Activated gamma-delta T cell treated with anti-CD3 and anti-CD28 coated beads, Interleukin-2, amount 50 U/mL, for 16 hours (primary cell): ENCODE measurements at places on chromosomes 2 and 18.

- DNase-seq = no peak
These were observed 94.5 kb upstream of the UPP2 start for GRCh38 chr2:158006961-158007719.

GRCh38 chr2:142914507-142915313 lies 37.2 kb downstream of the KYNU start:
- no peak for DNase-seq

DNA sequence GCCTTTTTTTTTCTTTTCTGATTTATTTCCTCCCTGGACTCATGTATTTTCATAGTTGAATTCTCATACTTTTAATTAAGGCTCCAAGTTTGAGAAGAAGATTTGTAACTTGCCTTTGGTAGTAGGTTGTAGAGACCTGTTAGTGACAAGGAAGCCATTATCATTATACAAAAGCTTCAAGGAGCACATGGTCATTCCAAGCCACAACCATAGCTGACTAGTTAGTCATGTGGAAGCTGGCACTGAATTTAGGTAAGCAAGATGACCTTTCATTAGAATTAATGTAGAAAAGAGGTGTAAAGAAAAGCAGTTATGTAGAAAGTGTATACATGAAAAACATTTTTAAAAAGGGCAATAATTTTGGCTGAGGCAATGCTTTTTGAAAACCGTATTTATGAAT lies 89.7 kb downstream of the LRP1B start:
- DNase-seq = no peak

- no peak for DNase-seq
These were observed 2.2 kb upstream of the TMBIM1 start for GRCh38 chr2:218294430-218295022.

- no peak for DNase-seq
These were observed 62.8 kb downstream of the PRELID3A start for GRCh38 chr18:12470382-12471075.

- no peak for DNase-seq
These were observed 295.3 kb upstream of the COL3A1 start for GRCh38 chr2:188678882-188679281.

DNA sequence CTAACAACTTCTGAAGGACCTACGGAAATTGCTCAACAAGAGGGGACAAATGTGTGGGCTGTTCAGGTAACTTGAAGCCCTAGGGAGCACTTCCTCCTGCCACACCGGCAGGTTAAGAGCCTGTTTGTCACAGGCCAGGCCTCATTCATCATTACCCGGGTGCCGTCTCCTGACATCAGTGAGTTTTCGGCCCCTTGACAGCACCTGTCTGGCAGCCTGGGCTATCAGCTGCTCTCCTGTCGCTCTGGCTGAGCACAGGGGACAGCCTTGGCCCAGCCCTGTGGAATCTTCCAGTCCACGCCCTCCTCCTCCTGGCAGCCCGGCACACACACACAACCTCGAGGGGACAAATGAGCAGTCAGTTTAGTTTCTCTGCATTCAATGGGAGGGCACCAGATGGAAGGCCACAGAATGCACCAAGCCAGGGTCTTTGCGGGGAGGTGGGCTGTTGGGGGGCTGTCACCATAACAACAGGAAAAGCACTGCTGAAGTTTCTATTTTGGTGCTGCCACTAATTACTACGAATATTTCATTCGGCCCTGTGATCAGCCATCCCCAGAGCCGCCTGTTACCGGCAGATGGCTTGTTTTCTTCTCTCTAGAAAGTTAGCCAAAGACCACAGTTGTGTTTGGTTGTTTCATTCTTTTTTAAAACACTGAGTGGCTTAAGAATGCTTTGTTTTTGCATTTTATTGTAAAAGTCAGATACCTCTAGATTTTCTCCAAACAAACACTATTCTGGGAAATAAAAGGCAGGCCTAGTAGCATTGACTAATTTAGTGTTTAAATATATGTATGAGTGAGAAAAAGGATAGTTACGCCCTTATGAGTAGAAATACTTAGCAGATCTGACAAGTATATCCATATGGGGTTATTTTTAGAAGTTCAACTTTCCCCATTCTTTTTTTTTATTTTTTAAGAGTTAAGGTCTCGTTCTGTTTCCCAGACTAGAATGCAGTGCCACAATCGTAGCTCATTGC lies 189.9 kb upstream of the NDUFV2 start:
- no peak for DNase-seq

DNA sequence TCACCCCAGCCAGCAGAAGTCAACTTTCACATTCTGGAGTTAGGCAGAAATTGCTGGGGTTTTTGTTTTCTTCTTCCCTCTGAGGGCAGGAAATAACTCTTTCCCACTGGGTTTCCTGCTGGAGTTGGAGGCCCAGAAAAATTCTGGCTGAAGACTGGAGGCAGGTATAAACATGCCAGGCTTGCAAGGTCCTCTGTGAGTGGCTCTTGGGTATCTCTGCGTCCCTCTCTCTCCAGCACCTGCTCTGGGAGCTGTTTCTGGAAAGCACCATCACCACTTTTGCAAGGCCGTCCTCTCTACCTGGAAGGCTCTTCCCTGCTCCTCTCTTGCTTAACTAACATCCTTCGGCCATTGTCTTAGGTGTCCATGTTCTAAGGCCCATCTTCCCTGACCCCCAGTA lies 91.0 kb downstream of the MCFD2 start:
- no peak for DNase-seq

GRCh38 chr2:170500770-170501169 lies 214.4 kb upstream of the SP5 start:
- DNase-seq = no peak

DNA sequence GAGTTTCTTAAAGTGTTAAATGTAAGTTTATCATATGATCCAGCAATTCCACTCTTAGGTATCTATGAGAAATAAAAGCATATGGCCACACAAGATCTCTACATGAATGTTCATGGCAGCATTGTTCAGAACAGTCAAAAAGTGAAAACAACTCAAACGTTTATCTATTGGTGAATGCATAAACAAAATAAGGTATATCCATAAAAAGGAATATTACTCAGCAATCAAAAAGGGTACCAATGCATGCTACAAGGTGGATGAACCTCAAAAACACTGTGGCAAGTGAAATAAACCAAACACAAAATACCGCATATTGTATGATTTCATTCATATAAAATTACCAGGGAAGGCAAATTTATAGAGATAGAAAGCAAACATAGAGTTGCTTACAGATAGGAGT lies 337.6 kb downstream of the PIK3C3 start:
- DNase-seq = no peak

DNA sequence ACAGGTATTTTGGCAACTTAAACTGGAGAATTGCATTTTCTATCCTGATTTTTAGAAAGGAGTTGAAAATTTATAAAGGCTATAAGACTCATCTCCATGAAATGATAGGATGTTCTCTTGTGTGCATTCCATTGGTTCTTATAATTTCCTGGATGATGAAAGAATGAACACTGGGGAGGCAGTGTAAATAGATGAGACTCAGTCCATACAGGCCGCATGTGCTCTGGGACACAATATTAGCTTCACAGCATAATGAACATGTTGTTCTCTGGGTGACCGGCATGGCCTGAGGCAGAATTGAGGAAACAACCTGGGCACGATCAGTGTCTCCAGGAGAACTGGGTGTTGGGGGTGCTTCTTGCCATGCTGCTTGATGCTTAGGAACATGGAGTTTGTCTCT lies 38.8 kb downstream of the AOX1 start:
- no peak for DNase-seq

- no peak for DNase-seq
These were observed 449.5 kb upstream of the HNRNPA3 start for GRCh38 chr2:176763130-176763529.

DNA sequence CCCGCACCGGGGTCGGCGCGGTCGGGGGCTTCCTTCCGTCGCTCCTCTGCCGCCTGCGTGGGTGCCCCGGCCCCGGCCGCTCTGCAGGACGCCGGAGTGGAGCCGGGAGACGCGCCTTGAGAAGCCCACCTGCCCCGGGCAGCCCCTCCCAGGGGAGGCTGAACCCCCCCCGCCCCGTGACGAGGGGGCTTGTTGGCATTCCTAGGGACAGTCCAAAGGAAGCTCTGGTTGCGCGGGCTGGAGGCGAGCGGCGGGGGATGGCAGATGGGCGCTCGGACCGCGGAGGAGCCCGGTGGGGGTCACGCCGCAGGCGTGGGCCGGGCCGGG lies 133.5 kb upstream of the MGAT5 start:
- no peak for DNase-seq

- DNase-seq = no peak
These were observed 150.8 kb downstream of the PXDN start for GRCh38 chr2:1593371-1594122.

GRCh38 chr2:120607506-120607905 lies 128.2 kb upstream of the GLI2 start:
- DNase-seq = no peak

DNA sequence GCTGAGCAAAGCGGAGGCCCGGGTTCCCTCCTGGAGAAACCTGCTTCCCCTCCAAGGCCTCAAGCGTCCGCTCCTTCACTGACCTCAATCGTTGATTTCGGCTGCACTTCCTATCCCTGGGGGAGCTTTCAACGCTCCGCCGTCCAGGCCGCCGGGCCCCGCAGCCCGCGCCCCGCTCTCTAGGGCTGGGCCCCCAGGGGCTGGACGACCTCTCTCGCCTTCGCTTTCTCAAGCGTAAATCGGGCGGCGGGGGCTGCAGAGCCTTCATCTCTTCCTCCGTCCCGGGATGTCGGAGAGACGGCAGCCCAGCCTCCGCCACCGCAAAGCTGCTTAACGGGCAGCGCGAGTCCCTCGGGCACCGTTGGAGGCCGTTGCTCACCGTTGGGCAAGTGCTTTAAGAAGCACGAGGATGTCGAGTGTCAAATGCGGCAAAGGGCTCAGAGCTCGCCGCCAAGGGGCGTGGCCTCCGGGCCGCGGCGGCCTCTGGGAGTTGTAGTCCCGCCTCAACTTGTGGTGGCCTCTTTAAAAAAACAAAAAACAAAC lies 8.5 kb downstream of the HES6 start:
- DNase-seq = peak; percentile 69

DNA sequence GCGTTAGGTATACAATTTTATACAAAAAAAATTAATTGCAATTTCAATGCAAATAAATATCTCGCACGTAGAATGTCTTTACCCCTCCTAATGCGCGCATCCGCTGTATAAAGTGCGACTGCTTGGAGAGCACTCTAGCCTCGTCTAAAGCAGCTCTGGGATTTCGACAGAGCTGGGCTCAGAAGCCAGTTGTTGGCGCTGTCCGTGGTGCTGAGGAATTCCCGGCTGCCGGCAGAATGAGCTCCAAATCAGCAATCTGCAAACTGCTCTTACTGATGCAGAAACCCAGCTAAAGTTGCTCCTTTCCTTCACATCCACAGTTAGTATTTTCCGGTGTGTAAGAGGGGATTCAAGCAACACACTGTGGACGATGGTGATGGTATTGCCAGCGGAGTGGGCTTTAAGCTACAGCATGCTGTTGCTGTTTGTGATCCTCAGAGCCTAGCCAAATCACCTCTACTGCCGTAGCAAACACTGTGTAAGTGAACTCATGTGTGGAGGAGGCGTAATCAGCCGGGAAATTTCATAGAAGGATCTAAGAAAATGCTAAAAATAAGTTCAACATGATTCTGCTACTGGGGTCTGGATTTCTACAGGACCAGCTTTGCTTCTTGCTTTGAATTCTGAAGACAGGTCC lies at the start of gene VWC2L:
Gene VWC2L, plus strand, starts transcription at position 137 of the 637 bp plus-strand sequence. CDS start 3,140 bp downstream, outside the sequence.
- no peak for DNase-seq

DNA sequence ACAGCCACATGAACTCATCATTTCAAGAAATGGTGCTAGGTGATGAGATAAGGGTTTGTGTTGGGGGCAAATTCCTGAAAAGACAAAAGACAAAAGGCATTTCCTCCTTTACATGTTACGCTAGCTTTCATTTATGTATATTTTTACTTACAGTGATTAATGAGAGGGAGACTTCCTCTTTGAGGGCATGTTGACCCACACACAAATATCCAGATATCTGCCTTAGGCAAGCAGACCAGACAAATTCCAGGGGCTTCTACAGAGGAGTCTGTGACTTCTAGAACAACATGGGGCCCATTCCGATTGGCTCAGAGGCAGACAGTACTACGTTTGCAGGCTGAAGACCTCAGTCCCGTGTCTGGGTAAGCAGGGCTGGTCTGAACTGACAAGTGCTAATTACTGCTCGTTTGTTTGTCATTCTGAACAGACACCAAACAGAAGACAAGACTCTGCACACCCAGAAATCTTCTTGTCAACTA lies 74.8 kb upstream of the ST6GAL2 start:
- DNase-seq = no peak

GRCh38 chr2:136783856-136784255 lies 18.5 kb downstream of the THSD7B start:
- DNase-seq = no peak

DNA sequence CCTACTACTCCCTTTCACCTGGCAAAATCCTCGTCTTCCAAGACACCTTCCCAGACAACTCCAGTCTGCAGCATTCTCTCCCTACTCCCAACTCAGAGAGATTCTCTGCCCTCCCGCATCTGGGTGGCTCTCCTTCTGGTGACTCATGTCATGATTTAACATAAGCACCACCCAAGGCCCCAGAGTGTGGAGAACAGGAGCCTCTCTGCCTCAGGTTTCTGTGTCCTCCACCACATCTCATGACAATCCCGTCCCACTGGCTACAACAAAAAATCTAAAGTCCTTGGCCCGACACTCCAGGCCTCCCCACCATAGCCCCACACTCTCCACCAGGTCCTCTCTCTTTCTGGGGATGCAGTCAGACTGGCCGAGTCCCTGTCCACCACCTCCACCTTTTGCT lies 197.1 kb downstream of the BCL11A start:
- no peak for DNase-seq

DNA sequence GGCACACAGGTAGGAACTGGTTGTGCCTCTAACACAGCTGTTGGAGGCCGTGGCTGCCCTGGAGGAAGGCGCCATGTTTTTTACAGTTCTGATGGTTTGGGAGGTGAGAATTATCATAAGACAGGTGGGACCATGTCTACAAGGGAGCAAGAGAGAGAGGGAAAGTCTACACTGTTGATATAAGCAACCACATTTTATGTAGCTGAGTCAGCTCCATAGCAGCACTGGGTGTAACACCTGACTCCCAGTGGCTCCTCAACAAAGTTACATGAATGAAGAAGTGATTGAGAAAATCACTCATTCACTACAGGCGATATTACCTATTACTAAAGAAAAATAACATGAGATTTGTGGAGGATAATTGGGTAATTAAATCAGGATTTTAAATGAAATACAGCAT lies 41.3 kb upstream of the ACAA2 start:
- DNase-seq = no peak

- DNase-seq = no peak
These were observed 130.6 kb downstream of the RAD51AP2 start for GRCh38 chr2:17387591-17387990.

DNA sequence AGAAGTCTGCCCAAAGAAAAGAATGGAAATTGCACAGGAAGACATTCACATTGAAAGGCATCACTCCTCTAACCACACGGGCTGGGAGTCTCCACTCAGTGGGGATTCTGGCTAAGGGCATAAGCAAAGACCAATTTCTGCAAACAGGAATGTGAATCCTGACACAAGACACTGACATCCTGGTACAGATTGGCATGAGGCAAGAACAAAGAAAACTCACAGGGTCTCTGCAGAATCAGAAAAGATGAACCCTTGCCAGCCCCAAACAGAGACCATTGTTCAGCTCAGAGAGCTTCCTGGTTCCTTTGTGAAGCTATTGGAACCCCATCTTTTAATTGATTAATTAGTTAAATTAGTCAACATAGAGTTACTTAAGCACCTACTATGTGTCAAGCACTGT lies 82.3 kb downstream of the UPP2 start:
- DNase-seq = no peak
